ENCODE measurements at places on chromosomes 3 and 15.

- DNase-seq = peak; percentile 62
These were observed at the start of gene PPM1L for GRCh38 chr3:160755776-160756304. PPM1L (plus strand) TSS chr3:160756231.

- DNase-seq = peak; percentile 38
These were observed 74.6 kb downstream of the ITGB5 start for GRCh38 chr3:124812291-124813265.

GRCh38 chr3:67324554-67324953 lies 326.4 kb downstream of the KBTBD8 start:
- DNase-seq = peak; percentile 1

GRCh38 chr3:18827664-18828063 lies 320.6 kb upstream of the KCNH8 start:
- DNase-seq = no peak

DNA sequence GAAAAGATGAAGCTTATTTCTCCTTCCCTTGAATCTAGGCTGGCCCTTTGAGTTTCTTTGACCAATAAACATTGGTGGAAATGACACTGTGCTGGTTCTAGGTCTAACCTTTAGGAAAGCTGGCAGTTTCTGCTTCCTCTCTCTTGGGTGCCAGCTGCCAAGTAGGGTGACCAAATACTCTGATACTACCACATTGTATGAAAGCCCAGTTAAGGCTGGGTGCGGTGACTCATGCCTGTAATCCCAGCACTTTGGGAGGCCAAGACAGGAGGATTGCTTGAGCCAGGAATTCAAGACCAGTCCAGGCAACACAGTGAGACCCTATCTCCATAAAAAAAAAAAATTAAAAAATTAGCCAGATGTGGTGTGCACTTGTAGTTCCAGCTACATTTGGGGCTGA lies 320.7 kb downstream of the ZNF621 start:
- no peak for DNase-seq

GRCh38 chr3:151011427-151011826 lies 38.9 kb upstream of the CLRN1 start:
- no peak for DNase-seq

DNA sequence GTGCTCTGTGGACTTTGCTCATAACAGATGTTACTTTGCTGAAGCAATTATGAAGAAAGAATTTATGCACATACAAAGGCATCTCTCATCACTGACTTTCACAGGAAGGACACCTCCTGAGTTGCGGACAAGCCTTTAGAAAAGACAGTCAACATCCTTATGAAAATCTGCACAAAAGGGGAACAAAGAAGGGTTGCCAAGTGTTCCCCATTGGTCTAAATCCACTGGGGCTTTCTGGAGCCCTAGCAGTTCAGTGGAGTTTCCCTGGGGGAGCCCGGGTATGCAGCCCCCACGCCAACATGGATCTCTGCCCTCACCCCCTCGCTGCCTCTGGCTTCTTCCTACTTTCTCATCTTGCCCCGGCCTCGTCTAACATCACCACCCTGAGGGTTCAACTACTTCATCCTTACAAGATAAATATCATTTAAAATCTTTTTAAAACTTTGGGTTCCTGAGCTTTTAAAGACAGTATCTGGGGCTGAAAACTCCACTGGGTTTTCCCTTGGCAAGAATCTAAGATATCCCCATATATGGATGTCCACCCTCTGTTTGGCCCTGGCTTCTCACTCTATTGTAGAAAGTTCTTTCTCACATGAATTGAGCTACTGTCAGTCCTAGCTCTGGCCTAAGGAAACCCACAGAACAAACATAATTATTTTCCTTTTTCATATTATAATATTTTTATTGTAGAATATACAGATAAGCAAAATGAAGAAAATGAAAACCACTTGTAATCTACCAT lies 207.9 kb upstream of the RGMA start:
- DNase-seq = no peak

DNA sequence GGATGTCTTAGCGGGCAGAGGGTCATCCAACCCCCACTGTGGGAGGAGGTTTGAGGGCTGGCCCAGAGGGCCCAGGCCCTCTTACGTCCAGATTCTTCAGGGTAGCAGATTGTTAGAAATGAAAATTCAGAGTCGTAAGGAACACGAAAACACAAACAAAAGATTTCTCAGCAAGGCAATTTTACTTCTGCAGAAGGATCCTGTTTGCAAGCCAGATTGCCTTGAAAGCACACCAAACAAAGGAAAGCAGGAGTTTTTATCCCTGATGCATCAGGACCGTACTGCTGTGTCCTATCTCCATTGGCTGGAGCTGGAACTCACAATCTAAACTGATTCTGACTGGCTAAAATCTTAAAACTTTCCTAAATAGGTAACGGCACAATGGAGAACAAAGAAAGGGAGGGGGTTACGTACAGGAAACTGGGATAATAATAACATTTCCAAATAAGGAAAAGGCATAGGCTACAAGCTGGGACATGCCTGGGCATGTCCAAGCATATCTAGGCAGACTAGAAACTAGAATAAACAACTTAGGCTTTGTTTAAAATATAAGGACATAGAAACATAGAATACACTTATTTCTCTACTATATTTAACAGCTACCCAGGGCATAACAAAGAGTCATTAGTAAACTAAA lies 97.3 kb upstream of the C2CD4B start:
- DNase-seq = no peak

DNA sequence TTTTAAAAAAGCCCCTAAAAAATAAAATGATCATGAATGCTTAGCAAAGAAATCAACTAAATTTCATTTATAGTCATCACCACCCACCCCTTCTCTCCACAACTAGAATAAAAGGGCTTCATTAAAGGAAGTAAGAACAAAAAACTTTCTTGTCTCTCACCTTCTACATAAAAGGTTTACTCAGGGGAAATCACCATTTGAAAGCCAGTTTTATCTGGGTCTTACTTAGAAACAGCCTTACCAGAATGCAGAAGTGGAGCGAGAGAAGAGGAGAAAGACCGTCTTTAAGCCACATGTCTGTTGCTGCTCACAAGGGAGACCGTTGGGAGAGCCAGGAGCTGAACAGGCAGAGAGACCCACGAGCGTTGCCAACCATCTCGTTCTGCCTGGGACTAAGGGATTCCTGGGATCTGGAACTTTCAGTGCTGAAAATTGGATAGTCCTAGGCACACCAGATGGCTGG lies 350.1 kb upstream of the PROK2 start:
- no peak for DNase-seq

GRCh38 chr15:55197362-55197705 lies 593 bp upstream of the RSL24D1 start:
- peak; percentile 19 for DNase-seq

GRCh38 chr3:171347301-171348039 lies 112.7 kb downstream of the TNIK start:
- no peak for DNase-seq

GRCh38 chr3:179321668-179322285 lies 1.1 kb upstream of the ZNF639 start:
- DNase-seq = no peak

- no peak for DNase-seq
These were observed 27.7 kb upstream of the SSR3 start for GRCh38 chr3:156582532-156583183.

DNA sequence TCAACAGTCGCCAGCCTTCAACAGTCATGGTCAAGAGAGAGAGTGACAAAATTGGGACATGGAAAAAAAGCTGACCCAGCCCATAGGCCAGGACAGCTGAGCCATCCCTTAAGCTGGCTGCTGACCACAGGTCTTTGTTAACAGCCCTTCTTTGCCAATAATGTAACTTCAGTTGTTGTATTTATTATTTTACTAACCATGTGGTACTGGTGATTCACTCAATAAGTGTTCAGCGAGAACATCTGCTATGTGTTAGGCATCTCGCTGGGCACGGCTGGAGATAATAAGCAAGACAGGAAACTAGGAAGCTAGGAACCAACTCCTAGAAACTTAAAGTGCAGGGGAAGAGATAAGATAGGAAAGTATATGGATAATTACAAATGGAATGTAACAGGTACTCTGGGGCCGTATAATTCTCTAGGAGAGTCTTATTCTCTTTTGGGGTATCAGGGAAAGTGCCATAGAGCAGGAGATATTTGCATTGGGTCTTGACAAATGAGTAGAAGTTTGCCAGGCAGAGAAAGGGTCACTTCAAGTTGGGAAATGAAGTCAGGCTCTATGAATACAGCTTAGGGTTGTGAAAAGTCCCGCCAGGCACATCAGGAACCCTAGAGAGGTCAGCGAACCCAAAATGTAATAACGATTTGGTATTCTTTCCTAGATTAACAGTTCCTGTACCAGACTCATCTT lies 84.0 kb upstream of the TRA2B start:
- peak; percentile 18 for DNase-seq

DNA sequence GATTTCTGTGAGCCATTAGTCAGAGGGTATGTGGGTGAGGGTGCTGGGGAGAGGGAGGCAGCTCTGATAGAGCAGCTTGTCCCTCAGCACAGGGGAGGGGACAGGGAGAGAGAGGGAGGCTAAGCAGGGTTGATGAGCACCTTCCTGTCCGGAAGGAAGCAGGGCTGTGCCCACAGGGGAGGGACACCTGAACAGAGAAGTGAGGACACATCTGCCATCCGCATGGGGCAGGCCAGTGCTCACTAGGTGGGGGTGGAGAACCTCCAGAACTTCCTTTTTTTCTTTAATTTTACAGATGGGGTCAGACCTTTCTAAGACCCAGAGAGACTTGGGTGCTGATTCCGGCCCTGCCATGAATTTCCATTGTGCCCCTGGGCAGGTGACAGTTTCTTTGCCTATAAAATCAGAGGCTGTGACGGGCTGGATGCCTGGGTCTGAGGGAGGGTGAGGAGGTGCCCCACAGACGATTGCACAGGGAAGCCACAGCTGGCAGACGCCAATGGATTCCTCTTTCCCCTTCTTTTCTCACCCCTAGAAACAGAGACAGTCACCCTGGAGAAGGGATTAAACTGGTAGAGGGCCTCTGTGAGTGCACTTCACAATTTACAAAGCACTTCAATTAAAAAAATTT lies 4.1 kb upstream of the TGM5 start:
- no peak for DNase-seq

GRCh38 chr15:48046813-48047438 lies 73.9 kb upstream of the SLC24A5 start:
- no peak for DNase-seq

- DNase-seq = no peak
These were observed 18.4 kb downstream of the HDAC11 start for GRCh38 chr3:13498354-13499060.

GRCh38 chr3:122890077-122890719 lies 95.3 kb downstream of the SLC49A4 start:
- DNase-seq = no peak

GRCh38 chr3:184275961-184276910 lies at the start of gene ECE2:
ECE2 (plus strand) TSS chr3:184276022; CDS start chr3:184276154, 132 bp downstream.
- no peak for DNase-seq

DNA sequence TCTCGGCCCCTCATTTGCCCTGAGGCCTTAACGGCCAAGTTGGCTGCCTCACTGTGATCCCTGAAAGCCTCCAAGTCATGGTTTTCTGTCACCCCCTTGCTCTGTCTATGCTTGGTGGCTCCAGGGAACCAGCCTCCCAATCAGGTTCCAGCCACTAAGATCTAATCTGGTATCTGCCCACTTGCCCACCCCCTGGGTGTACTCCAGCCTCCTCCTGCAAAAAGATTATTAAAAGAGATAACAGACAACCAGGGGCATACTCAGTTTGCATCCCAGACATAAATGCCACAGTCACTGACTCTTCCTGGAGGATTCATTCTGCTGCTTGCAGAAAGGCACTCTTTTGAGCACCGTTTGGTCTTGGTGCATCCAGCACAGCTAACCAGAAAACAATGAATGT lies 103.9 kb downstream of the NTRK3 start:
- no peak for DNase-seq

- DNase-seq = no peak
These were observed 12.5 kb downstream of the ZBTB47 start for GRCh38 chr3:42666022-42666421.

GRCh38 chr3:133468251-133468721 lies 68.4 kb downstream of the BFSP2 start:
- DNase-seq = no peak

DNA sequence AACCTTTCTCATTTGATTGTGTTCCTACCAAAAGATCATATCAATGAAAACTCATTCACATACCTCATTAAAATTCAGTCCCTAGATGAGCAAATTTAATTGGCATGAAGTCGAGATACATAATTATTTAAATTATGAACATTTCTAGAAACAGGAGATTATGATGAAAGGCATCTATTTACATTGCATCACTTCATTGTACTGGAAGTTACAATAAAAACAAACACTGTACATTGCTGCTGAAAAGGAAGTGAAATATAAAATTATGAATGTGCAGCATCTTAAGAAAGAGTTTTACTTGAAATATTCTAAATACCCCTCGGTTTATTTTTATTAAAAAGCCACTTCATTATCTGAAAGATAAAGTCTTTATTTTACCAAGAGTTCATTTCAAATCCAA lies 163.4 kb upstream of the ZNF385D start:
- no peak for DNase-seq

GRCh38 chr3:4627651-4628375 lies 134.7 kb downstream of the ITPR1 start:
- DNase-seq = no peak

- DNase-seq = no peak
These were observed 51.1 kb downstream of the OSBPL10 start for GRCh38 chr3:31929826-31930502.

DNA sequence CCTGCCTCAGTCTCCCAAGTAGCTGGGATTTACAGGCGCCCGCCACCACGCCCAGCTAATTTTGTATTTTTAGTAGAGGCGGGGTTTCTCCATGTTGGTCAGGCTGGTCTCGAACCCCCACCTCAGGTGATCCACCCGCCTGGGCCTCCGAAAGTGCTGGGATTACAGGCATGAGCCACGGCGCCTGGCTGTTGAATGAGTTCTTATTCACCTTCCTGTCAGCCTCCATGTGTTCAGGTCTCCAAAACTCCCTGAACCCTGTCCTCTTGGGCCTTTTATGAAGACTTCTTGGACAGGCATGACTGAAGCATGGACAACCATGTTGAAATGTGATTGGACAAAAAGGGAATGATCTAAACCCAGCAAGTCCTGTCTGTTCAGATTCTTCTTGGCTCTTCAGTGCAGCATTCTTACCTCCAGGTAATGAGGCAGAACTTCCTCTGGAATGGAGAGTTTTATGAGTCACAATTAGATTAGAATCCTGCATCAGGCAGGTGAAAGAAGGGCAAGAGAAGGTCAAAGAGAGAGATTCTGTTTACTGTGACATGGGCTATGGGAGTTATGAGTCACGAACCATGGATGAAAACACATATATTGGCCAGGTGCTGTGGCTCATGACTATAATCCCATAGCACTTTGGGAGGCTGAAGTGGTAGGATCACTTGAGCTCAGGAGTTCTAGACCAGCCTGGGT lies 23.1 kb upstream of the EIF4A2 start:
- DNase-seq = peak; percentile 75

- DNase-seq = no peak
These were observed 9.4 kb downstream of the MUC4 start for GRCh38 chr3:195802261-195802701.

DNA sequence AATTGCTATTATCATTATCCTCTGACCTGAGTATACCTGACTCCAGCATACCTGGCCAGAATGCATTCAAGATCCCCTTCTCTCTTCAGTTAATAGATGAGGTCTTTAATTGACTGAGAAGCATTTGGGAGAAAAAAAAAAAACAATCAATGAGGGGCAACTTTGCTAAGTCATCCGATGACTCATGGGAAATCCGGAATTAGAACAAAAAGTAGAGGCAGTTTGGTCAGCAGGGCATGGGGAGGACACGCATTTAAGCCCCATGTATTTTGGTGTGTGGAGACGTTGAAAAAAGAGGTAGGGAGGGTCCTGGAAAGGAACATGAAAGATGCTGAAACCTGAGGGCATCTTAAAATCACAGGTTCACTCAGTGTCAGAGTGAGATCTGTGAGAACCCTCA lies 256.2 kb downstream of the RORA start:
- DNase-seq = peak; percentile 6

- DNase-seq = no peak
These were observed 37.4 kb upstream of the GOLGA8B start for GRCh38 chr15:34620814-34621213.

Data from kidney glomerular epithelial cell (primary cell).